Renal cortical epithelial cell (primary cell): ENCODE measurements at places on chromosomes 7 and 10. TPM values are rescaled to one million over a fixed set of nuclear protein-coding genes. Genes with fewer than 3 reads are reported as not detected.

Gene INSYN2A
- under 0.01 and 0.10 TPM in 2 replicates for total RNA-seq

Gene MNX1
- 0.55 and 0.87 TPM in 2 replicates for total RNA-seq

DNA sequence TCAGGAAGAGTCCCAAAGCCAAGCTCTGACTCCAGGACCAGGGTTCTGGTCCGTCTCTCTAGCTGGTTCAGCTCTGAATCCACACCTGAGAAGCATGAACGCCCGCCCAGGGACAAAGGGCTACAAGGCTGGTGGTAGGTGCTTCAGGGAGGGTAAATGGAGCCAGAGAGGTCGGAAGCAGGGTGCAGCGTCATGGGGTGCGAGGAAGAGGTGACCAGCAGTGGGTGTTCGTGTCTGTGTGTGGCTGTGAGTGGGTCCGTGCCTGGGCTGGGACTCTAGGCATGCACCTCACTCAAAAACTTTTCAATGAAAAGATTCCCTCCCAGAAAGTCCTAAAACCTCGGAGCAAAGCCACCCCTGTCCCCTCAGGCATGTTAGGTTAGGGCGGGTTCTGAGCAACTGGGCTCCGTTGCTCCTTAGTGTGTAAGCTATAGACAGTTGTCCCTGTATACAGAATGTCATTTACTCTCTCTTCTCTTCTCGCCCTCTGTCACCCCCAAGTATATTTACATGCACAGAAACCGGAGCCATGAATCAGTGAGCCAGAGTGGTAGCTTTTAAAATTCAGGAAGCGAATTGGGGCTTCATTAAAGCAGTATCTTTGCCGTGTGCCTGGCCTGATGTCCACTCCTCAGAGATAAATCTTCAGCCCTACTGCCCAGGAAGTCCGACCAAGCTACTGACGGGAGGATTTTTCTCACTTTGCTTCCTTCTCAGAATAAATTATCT, 12.3 kb upstream of the GATA3 start:
- DNase-seq, result no peak

- DNase-seq, result no peak
Observed at GRCh38 chr10:80144696-80145131, 12.2 kb downstream of the PLAC9 start.

DNA sequence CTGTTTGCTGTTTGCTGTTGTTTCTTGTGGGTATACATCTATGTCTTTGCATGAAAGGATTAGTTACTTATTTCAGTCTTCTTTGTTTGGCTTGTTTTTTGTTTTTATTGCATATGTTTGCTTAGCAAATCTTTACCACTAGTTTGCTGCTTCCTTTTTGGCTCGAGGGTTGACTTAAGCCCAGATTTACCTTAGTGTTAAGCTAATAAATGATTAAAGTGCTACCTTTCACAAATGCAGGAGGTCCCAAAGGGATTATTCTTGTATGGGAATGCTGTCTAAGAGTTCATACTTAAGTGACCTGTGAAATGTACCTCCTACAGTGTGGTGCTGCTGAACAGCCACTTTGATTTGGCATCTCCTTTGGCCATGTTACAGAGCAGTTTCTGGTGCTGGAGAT, 273.5 kb upstream of the NPY start:
- no peak for DNase-seq

DNA sequence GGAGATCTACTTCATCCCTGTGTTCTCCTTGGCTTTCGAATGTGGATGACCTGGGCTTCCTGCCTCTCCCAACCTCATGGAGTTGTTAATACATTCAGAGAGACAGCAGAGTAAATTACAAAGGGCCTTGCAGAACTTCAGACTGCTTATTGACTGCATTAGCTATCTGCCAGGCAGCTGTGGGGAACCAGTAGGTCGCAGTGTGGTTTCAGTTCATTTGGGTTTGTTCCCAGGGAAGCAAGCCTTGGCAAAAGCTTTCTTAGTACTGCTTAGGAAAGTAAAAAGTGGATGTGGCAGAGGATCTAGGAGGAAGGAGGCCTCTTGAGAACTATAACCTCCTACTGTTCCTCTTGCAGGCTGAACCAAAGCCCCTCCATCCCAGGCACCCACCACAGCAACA, 9.2 kb downstream of the NPFFR1 start:
- peak; percentile 71 for DNase-seq

DNA sequence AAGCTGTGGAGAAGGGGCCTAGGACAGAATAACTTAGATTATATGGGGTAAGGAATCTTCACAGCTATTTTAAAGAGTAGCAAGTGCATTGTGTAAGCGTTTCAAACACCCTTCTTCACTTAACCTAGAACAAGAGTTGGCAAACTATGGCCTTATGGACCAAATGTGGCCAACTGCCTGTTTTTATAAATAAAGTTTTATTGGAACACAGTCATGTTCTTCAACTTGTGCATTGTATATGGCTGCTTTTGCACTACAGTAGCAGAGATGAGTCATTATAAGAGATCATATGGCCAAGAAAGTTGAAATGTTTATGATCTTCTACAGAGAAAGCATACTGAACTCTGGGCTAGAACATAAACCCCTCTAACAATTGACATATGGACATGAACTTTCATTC, 187.8 kb downstream of the ETV1 start:
- DNase-seq, result no peak
